ENCODE measurements at places on chromosomes 4 and X.
A peak's percentile ranks its signal among the peaks of the same experiment; 100 is the strongest.

- DNase-seq, result no peak
Measured at GRCh38 chr4:174537634-174538033, 15.3 kb upstream of the HPGD start.

- no peak for DNase-seq
Measured at GRCh38 chrX:126550816-126551215, 1.8 kb downstream of the DCAF12L1 start.

DNA sequence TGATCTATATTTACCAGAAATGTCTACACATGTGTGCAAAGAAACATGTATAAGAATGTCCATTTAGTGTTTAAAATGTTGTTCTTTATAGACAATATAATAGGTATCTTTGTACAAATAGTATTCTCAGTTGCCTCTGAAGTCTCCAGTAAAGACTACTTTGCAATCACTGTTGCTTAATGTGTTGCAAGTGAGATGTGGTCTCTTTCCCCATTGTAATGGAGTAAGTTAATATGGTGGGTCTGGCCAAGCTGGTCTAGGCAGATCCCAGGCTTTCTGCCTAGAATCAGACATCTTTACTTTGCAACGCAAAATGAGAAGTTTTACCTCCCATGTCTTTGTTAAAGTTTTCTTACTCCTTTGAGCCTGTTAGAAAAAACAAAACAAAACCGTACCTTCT lies 144.8 kb downstream of the GABRA3 start:
- no peak for DNase-seq

DNA sequence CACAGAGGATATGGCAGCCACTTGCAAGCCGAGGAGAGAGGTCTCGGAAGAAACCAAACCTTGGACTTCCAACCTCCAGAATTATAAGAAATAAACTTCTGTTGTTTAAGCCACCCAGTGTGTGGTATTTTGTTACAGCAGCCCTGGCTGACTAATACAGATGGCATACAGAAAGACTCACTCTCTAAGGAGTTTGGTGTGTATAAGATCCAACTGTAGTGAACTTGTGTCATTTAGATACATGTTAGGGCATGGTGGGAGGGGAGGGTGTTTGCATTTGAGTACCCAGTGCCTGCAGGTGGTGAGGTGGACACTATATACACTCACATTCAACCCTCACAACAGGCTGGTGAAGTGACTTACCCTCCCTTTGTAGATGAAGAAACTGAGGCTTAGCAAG lies 233.2 kb upstream of the KLF3 start:
- no peak for DNase-seq

DNA sequence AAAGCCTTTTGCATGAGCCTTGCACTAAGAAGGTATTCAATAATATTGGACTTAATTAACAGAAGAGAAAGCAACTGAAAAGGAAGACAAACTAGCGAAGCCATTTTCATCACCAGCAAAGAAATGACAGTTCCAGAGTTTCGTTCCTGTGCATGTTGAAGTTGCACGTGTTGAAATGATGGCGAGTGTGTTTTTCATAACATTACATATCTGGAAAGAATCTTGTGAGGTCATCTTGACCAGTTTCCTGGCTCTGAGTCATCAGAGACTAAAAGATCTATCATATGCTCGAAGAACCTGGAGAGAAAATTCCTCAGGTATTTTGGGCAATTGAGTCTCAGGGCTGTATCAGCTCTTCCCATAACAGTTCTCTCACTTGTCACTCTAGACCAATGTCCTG lies 106.2 kb upstream of the MAML3 start:
- DNase-seq, result no peak

DNA sequence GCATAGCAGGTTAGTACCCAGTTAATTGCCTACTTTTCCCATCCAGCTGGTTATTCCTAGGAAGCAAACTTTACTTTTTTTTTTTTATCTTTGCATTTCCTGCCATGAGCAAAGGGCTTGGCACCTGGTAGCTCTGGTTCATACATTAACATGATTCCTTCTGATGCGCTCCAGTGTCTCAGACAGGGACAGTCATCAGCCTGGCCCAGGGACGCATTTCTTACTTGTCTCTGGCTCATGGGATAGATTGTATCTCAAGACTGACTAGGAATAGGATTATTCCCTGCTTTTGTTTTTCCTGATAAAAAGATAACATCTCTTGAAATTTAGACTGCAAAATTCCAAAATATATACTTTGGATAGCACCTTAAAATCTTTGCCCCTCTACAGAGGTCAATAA lies 571.5 kb upstream of the TENM3 start:
- DNase-seq, result no peak

DNA sequence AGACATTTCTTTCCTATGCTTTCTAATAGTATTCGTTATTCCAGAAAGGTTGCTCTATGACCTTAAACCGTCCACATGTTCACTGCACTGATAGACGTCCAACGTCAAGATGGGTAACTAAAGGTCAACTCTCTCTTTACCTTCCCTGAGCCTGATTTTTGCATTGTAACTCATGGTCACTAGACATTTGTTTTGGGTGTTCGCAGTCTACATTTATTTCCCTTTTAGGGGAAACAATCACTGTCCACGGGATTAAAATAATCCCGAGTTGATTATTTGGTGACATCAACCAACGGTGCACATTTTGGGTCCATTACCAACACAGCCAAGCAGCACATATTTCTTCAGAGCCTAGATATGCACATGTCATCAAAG lies 540 bp upstream of the HADH start:
- DNase-seq, result peak; percentile 55

DNA sequence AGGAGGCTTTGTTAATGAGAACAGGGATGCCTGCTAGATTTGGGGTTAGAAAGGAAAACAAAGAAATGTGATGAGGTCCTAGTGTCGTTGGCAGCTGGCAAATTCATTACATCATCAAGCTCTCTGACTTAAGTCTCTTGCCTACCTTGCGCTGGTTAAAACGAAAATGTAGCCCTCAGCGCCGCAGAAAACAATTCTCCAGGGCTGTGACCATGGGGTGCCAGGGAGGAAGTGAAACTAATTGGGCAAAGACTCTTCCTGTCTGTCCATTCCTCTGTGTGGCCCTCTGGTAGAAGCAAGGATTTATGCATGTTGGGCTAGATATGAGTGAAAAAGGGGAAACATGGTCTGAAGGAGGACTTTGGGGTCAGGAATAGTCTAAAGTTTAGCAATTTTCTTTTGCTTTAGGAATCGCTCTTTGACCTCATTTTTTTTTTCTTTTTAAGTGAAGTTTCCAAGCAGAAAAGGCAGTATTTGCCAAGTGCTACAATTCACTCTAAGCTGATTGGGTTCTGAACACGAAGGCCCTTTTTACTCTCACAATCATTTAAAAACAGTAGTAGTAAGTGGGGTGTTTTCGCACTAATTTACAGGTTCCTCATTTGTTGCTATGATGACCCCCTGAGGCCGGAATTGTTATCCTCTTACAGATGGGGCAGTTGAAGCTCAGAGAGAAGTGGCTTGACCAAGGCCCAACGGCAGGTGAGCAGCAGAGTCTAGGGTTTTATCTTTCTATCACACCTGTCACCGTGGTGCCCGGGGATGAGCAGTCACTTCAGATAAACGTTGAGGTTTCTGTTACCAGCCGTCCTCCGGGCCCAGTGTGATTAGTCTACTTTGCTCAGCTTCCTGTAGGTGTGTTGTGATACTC lies 27.3 kb upstream of the CHRNA9 start:
- no peak for DNase-seq

- peak; percentile 52 for DNase-seq
Measured at GRCh38 chr4:1012034-1012739, 761 bp downstream of the FGFRL1 start.

DNA sequence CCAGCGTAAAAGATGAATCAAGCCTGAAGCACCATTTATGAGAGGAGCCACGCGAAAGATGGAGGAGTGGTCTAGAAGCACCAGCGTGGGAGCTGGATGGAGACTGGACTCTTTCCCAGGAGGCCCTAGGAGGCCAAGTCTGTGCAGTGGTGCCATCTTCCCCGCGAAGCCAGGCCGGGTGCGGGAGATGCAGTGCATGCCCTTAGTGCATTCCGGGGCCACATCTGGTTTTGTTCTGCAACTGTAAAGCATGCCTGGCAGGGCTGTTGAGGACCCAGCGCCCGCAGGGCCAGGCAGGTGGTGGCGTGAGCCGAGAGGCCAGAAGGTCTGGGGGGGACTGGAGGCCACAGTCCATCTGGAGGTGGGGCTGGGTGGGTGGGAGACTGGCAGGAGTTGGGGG lies 78.6 kb upstream of the ADRA2C start:
- no peak for DNase-seq

GRCh38 chr4:39587881-39588280 lies 50.8 kb downstream of the SMIM14 start:
- no peak for DNase-seq

DNA sequence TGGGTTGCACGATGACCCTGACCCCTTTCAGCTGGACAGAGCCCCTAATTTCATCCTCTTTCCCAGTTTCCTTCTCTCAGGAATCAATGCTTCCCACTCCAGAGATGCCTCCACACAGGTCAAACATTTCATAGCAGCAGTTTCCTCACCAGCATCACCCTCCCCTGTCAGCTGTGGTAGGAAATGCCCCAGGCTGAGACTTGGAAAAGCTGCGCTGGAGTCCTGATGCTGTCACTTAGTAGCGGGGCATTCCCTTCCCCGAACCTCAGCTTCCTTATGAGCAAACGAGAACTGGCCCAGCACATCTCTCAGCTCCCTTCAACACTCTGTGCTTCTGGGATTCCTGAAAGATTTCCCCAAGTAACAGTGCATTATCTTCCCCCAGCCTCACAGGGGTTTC lies 2.7 kb downstream of the GJB1 start:
- no peak for DNase-seq

DNA sequence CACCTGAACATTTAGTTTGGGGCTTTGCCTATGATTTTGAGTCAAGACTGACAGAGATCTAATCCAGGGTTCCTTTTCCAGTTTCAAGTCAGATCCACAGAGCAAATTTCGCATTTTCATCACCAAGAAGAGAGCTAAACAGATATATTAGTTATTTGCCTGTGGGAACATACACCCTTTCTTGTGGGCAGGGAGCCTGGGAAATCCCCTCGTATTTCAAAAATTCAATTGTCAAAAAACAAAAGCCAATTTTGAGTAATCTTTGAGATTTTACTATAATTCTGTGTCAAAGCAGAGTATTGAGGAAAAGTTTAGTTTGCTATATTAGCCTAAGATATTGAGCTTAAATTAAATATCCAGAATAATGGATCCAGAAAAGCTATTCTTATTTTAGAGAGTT lies 56.6 kb downstream of the AFM start:
- no peak for DNase-seq

- DNase-seq, result no peak
Measured at GRCh38 chr4:17283251-17283650, 228.6 kb downstream of the QDPR start.

GRCh38 chr4:66351761-66352160 lies 681.5 kb upstream of the EPHA5 start:
- DNase-seq, result no peak

- peak; percentile 50 for DNase-seq
Measured at GRCh38 chr4:48109413-48110263, 24.4 kb downstream of the TXK start.

GRCh38 chrX:36909676-36910030 lies 98.5 kb upstream of the FAM47C start:
- DNase-seq, result no peak

DNA sequence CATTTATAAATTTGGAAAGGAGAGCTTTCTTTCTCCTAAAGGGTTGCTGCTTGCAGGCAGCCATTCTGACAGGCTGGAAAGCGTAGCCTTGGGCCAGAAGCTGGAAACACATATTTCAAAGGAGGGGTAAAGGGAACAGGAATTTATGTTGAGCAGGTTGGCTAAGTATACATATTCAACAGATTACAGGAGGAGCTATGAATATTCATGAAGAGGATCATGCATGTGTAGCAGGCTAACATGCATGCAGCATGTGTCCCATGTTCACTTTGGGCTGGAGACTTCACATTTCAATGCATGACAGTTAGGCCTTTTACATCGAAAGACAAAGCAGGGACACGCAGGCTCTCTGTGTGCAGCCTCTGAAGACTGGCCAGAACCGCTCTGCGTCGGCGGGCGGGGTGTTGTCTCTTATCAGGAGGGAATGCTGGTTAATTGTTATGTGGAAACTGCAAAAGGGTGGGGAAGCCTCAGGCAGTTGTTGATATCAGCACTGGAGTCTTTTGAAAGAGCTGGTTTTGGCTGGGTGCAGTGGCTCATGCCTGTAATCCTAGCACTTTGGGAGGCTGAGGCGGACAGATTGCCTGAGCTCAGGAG lies 31.5 kb downstream of the CASP3 start:
- peak; percentile 54 for DNase-seq
